SK-MEL-5 (cell line): ENCODE measurements at places on chromosomes 12 and 14.

DNA sequence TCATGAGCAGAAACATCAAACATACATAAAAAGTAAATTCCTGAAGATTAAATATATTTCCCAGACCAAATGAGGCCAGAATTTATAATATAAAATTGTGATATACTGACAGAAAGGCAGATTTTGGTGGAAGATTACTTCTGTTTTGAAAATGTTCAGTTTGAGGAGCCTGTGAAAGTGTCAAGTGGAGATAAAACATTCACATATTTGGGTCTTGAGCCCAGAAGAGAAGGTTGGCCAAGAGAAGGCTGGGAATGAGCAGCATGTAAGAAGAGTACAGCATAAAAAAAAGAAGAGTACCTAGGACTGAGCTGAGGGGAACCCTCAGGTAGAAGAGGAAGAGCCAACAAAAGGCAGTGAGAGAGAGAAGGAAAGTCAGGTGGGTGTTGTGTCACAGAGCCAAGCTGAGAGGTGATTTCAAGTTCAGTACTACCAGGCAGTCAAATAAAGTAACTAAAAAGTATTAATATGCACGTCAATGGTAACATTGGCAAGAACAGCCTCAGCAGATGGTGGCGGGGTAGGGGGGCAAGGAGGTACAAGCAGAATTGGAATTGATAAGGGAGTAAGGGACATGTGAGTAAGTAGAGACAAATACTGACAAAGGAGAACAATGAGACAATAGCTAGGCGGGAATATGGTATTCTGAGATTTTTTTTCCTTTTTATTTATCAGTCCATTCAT, 120.7 kb upstream of the TTC7B start:
- DNase-seq = no peak

DNA sequence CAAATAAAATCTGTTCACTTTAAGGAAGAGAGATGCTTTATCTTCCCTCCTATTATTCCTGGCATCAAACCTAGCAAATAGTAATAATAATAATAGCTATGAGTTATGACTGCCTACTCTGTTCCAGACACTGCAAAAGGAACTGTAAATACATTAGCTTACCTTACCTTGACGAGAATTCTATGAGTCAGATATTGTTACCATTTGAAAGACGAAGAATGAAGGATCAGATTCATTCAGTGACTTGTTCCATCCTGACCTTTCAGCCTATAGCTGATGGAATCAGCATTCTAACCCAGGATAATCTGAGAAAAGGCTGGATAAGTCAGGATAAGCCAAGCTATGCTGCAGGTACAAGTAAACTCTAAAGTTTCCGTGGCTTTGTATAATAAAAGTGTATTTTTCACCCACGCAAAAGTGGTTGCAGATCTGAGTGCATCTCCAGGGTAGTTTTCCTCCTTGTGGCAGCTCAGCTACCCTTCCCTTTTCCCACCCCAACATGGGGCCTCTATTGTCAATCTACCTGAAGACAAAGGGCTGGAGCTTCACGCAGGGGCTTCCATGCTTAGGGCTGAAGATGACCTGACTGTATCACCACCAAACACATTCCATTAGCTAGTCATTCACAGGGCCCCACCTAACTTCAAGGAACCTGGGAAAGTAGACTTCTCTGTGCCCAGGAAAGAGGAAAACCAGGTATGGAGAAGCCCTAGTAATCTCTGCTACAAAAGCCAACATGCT, 57.2 kb upstream of the CCND2 start:
- no peak for DNase-seq

DNA sequence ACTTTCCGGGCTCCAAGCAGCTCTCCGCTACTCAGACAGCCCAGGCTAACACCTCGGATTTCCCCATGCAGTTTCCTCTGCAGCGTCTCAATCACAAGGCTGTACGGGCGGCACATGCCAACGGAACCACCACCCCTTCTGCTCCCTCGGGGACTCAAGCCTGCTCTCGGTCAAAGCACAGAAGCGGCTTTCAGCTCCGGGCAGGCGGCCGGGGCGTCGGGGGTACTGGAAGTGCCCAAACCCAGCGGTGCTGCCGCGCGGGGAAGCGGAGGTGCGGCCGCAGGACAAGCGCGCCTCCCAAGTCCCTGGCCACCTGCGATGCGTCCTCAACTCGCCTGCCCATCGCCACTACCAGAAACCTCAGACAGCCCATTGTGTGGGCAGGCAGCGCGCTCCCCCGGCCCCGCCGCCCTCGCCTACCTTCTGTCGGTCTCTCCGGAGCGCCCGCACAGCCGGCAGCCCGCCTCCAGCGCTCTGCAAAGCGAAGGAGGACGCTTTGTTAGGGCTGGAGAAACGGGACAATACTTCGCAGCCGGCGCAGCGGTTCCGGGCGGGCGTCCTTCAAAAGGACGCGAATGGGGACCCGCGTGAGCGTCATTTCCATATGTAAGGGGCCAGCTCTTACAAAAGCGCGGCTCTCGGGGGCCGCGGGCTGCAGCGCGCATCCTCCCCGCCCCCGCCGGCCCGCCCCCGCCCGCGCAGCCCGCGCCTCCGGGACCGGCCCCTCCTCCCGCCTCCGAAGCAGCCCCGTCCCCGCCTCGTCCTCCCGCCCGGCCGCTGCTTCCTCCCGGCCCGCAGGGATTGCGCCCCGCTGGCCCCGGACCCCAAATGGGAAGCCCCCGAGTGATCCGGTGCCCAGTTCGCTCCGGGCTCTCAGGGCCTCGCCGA, 674 bp downstream of the NIN start:
- peak; percentile 59 for DNase-seq

DNA sequence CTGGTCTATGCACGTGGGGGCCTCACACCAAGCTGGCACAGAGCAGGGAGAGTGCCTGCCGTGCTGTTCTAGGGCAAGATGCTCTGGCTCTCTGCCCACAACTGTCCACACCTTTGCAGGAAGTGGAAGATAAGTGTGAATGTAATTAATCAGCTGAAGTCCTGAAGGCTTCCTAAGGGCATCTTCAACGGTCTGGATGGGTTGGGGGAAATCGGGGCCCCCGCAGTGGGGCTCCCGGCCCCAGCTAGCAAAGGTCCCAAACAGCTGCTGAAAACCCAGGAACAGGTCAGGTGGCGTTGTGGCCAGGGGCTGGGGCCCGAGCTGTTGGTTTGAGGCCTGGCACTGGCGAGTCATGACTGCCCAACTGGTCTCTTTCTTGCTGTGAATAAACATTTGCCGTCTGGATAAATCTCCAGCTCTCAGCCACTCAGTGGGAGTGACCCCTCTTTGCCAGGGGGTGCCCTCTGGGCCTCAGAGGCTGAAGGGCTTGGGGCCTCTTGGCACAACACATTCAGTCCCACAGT, 6.7 kb upstream of the SLC25A29 start:
- DNase-seq = no peak

- no peak for DNase-seq
Measured at GRCh38 chr12:89481213-89481914, 43.2 kb downstream of the GALNT4 start.
